Activated effector memory CD4-positive, alpha-beta T cell treated with anti-CD3 and anti-CD28 coated beads, Interleukin-2, amount 50 U/mL, for 16 hours (primary cell): ENCODE measurements at places on chromosomes 7 and 10.

- DNase-seq, result no peak
These were observed 155.5 kb downstream of the RNF216 start for GRCh38 chr7:5625938-5626337.

- no peak for DNase-seq
These were observed 268.9 kb downstream of the CSTF2T start for GRCh38 chr10:51430506-51430905.

- DNase-seq, result no peak
These were observed 16.2 kb downstream of the LDB3 start for GRCh38 chr10:86684331-86685097.

- no peak for DNase-seq
These were observed 126.4 kb downstream of the CCDC3 start for GRCh38 chr10:12875100-12875499.

DNA sequence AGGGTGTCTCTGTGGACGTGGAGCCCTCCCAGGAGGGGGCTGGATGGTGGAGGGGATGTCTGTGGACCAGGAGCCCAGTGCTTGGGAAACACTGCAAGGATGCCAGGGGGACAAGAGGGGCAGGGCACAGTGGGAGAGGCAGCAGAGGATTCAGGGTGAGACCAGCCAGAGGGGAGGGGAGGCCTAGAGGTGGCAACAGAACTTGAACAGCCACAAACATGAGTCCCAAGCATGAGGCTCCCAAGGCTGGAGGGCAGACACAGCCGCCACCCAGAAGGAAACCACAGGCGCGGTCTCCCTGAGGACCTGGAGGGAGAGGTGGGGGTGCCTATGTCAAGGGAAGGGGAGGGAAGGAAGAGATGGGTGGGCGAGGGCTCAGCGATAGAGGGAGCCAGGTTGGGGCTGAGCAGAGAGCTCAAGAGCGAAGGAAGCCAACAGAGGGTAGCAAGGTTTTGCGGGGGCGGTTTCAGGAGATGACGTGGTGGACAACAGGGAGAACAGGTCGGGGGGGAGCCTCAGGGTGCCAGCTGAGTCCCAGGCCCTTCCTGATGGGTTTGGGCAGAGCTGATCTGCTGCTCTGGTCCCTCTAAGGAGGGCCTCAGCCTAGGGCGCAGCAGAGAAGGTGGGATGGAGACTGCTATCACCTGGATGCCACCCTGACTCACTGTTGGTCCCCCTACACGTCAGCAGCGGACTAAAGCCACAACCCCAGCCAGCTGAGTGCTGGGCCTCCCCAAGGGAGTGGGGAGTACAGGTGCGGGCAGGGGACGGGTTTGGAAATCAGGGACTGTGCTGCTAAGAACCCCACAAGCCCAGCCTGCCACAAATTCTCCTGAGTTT lies 6.7 kb upstream of the PILRA start:
- DNase-seq, result no peak

DNA sequence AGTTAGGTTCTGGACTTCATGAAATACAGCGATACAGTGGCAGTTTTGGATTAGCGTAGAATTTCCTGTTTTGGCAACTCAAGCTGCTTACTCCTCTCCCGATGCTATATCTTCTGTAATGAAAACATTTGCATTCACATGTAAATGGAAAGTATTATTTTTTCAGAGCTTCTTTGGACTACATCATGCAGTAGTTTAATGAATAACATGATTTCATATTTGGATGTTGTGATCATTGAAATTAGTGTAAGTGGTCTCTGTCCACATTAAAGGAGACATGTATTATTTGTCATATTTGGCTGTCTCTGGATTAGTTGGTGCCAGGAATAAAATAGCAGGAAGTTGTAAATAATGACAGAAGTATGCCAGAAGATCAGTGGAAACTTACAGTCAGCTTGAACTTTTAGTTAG lies 331.6 kb downstream of the GFRA1 start:
- DNase-seq, result no peak

GRCh38 chr10:51986516-51986915 lies 287.1 kb upstream of the CSTF2T start:
- no peak for DNase-seq

DNA sequence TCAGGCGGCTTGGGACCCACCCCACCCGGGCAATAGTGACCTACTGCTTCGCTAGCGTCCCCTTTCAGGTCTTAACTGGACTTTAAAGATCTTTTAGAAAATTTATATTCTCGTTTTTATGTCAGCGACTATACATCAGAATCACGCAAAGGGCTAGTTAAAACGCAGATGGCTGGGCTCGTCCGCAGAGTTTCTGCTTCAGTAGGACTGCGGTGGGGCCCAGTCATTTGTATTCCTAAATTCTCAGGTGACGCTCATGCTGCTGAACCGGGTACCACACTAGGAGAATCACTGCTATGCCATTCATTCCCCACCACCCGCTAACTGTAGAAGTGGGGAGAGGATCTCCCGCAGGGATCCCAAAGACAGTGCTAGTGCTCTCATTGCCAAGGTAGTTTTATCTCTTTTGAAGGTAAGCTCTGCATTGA lies 12.0 kb upstream of the SP8 start:
- DNase-seq, result no peak

DNA sequence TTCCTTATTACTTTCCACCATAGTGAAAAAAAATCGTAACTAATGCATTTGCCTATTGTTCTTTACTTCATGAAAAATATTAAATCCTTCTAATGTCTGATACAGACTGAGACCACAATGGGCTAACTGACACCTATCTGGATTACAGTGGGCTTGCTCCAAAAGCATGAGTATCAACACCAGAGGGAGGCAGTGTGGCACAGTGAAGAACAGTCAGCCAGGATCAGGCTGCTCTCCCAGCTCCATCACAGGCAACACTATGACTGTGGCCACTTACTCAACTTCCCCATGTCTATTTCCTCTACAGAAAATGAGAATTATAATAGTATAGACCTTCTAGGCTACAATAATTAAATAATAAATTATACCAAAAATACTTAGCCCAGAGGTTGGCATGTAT lies 97.2 kb downstream of the SLC25A13 start:
- DNase-seq, result no peak

- DNase-seq, result no peak
These were observed 312 bp downstream of the PDCD11 start for GRCh38 chr10:103396789-103397087.

DNA sequence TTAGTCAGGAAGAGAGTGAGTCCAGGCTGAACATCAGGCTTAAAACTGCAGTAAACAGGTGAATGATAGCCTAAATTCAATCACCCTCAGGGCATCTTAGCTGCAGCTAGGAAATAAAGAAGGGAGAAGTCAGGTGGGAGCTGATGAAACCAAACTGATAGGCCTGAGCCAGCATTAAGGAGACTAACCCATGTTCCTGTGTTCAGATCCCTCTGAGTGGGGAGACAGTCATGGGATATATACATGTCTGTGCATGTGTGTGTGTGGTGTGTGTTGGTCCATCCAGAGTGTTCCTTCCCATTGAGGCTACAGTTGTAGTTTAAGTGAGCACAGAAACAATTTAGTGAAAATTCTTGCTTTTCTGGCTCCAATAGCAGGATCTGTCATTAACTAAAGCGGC lies 480.9 kb downstream of the PHTF2 start:
- no peak for DNase-seq

DNA sequence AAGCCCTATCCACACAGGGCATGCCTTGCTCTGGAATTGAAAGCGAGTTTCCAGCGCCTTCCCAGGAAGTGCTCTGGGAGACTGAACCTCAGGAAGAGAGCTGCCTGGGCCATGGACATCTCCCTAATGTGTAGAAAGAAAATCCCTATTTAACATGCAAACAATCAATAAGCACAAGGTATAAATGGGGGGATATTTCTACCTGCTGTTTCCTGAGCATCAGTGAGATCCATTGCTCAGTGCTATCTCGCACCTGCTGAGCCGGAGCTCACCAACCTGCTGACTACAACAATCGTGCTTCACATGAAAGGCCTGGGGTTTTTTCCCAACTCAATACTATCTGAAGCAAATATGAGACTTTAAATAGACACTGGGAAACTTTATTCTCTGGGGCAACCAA lies 584.0 kb downstream of the GLRX3 start:
- DNase-seq, result no peak

- no peak for DNase-seq
These were observed 25.0 kb upstream of the PPA1 start for GRCh38 chr10:70258216-70258615.

DNA sequence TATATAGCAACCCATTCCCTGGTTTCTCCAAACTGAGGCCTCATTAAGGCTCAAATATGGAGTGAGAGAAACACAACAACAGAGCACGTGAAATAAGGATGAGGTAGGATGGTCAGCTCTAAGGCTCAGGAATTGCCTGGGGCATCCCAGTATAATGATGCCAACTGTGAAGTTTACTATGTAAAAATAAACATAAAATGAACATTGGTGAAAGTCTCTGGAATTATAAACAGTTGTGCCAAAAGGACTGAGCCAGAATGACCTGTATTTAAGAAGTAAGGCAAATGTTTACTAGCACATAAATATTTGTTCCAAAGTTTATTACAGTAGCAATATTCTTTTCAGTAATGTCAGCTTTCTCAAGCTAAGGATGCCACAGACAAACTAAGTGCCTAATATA lies 64.6 kb downstream of the ZNF680 start:
- DNase-seq, result no peak

- DNase-seq, result no peak
These were observed 704.7 kb upstream of the COBL start for GRCh38 chr7:52021343-52021742.

GRCh38 chr10:123858077-123858681 lies 33.4 kb downstream of the CPXM2 start:
- DNase-seq, result no peak

GRCh38 chr10:94138391-94138790 lies 144.7 kb downstream of the PLCE1 start:
- DNase-seq, result no peak

DNA sequence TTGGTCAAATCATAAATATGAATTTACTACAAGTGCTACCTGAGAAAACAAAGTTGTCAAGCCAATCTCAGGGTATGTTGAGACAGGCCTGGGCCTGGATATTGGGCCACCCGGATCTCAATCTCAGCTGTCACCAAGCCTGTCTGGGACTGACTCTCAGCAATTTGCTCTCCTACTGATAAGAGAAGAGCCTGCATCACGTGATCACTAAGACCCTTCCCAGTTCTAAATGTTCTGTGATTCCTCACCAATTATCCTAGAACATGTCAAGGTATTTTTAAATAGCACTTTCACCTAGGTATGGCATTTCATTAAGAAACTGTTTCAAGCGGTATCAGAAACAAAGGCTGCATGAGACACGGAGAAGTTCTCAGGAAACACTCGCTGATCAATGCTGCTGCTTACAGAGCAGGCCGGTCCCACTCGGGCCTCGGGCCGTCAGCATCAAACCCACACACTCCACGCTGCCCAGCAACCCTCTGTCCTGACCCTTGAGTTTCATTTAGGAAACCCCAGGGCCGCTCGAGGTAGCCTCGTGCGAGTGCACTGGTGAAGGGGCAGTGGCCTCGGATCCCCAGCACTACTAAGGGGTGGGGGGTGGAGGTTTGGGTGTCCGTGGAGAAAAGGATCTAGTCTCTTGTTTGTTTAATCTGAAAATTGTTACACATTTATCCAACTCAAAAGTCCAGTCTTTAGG lies 4.1 kb downstream of the KLF6 start:
- peak; percentile 75 for DNase-seq

DNA sequence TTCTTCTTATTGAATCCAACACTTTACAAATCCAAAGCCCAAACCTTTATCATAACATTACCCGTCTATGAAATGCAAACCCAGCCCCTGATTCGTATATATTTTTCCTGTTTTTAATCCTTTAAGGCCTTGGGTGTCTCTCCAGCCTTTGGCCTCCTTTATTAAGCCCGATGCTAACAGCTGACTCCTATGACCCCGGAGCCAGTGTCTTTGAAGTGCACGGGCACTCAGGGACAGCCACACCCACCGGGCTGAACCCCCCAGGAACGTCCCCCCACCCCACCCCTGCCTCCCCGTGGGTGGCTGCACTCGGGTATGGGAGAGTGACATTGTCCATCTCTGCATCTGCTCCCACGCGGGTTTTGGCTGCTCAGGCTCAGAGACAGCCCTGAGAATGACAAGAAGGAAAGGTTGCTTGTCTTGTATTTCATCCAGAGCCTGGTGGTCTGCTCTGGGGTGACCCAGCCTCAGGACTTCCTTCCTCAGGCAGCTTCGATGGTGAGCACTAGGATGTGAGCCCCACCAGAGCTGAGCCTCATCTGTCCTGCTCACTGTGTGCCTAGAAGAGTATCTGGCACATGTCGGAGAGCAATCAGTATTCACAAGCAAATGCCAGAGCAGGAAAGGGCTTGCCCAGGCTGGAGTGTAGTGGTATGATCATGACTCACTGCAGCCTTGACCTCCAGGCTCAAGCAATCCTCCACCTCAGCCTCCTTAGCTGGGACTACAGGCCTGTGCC lies 210.4 kb downstream of the SKIDA1 start:
- DNase-seq, result no peak

- no peak for DNase-seq
These were observed 28.7 kb downstream of the GIMAP8 start for GRCh38 chr7:150479023-150479716.

DNA sequence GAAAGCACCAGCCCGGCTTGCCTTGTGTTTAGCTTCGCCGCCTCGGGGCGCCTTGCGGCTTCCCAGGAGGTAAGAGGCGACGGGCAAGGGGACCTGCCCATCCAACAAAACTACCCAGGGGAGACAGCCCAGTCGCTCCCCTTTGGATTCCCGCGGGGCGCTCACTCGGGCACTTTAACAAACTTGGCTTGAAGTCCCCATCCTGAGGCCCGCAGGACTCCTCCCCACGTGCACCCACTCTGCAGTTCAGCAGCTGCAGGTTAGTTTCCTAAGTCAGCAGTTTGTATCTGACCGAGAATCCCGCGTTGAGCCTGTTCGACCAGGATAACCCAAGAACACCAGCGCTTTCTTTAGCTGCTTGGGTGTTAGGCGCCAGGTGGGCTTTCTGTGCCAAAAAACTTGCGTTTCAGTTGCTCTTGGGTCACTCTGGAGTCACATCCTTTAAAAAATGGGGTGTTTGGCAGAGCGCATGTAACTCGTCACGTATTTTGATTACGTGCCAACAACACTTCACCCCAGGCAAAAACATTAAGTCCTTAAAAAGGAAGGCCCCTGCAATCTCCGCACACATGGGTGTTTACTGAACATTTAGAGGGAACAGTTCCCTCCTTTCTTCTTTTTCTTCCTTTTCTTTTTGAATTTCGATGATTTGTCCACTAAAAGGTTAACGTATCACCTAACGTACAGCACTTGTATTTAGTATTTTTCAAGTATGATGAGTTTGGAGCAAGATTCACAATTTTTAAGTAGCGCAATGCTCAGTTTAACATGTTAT lies 876 bp downstream of the DNAH11 start:
- no peak for DNase-seq

GRCh38 chr10:45421221-45422097 lies 47.4 kb downstream of the ALOX5 start:
- DNase-seq, result peak; percentile 63

- no peak for DNase-seq
These were observed 15.8 kb upstream of the LYZL2 start for GRCh38 chr10:30645340-30645827.

GRCh38 chr10:87966459-87966858 lies 103.0 kb downstream of the PTEN start:
- DNase-seq, result no peak

DNA sequence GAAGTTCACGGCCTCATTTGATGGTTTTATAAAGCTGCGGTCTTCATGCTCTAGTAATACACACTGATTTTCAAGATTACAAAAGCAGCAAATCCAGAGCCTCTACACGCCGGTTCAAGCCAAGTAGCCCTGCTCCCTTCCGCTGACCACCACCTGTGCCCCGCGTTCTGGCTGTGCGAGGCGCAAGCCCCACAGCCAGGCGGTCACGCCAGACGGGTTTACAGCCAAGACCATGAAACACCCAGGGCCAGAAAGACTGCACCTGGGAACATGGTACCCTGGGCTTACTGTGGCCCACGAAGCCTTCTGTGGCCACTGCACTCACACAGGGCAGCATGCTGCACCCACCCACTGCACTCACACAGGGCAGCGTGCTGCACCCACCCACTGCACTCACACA lies 33.6 kb downstream of the GPER1 start:
- peak; percentile 34 for DNase-seq
